Fibroblast of the conjunctiva (primary cell): ENCODE measurements at places on chromosomes 7 and 10.

GRCh38 chr7:5773661-5774086 lies 7.8 kb downstream of the RNF216 start:
- DNase-seq: peak; percentile 67

DNA sequence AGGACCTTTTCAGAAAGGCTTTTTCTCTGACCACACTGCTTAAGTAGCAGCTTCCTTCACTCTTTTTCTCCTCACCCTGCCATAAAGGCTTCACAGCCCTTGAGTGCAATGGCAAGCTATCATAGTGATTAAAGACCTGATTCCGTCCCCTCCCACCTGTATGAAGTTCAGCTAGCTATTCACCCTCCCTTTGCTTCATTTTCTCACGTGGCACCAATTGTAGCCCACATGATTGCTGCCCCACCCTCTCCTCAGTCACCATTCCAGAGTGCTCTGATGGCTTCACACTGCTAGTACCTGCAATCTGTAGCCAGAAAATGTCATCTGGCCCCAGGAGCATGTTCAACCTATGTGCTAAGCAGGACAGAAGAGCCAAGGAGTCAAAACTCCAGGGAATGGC lies 523.8 kb downstream of the GRM8 start:
- DNase-seq: no peak

DNA sequence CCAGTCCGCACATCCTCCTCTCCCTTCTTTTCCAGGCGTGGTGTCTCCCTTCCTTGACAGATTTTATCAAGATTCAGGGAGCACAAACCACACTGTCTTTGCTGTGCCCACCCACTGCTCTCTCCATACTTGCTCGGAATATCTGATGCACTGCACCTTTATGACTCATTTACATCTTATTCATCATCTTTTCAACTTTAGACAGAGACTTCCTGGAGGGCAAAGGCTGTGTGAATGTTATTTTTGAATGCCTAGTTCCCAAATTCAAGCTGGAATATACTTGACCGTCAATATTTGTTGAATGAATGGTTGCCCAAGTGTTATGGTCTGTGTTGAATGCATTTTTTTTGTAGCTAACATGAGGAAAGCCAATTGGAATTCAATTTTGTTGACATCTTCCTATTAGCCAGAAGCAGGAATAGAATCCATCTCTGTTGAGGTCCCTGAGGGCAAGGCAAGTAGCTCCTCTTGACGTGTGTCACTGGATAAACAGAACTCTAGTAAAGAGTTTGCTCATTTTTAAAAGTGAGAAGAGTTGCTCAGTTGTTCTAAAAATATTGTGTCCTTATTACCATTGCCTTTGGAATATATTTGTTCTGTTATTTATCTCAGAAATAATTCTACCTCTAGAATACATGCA lies 95.0 kb downstream of the KLF6 start:
- no peak for DNase-seq

GRCh38 chr10:32031920-32032319 lies 24.3 kb downstream of the KIF5B start:
- no peak for DNase-seq

DNA sequence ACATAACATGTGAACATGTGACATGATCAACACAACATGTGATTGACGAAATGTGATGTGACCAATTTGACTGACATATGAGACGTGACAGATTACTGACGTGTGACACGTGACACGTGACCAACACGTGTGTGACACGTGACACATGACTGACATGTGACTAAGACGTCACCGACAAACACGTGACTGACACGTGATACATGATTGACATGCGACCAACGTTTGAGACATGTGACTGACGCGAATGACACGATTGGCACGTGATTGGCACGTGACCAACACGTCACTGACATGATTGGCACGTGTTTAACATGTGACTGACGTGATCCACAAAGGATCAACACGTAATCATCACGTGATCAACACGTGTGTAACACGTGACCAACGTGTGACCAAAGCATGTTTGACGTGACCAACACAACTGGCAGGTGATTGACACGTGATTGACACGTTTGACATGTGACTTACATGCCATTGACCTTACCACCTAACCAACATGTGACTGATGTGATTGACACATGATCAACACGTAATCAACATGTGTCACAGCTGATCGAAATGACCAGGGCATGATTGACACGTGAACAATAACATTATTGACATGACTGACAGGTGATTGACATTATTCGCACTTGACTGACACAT lies 23.7 kb downstream of the CRPPA start:
- no peak for DNase-seq

- DNase-seq: no peak
These were observed 169.4 kb downstream of the KIAA1217 start for GRCh38 chr10:24378126-24378920.

DNA sequence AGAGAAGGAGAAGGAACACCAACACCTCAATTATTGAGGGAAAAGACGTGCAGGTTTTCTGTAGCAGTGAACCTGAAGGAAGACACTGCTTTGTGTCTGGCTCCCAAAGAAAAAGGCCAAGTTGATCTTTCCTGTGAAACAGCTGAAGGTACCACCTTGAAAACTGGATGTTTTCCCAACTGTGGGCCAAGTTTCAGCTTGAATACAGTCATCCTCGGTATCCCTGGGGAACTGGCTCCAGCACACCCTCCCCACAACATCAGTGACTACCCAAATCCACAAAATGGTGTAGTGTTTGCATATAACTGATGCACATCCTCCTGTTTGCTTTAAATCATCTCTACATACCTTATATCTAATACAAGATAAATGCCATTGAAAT lies 297.0 kb upstream of the PITRM1 start:
- no peak for DNase-seq

- no peak for DNase-seq
These were observed 9.5 kb upstream of the RAMP3 start for GRCh38 chr7:45147858-45148652.

DNA sequence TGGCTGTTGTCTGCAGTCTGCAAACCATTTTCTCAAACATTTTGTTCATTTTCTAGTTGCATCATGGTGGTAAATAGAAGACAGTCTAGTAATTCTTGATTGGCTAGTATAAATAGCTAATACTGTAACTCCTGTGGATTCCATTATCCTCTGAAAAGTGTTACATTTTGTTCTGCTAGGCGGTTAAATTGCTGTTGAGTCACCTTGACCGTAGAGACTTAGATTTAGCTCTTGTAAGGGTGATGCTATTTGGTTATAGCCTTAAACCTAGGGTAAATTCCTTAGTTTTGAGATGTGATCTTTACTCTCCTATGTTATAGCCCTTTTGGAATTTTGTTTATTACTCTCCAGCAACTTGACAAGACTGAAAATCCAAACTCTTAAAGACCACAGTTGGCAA lies 58.8 kb downstream of the SHOC2 start:
- no peak for DNase-seq

GRCh38 chr10:128808921-128809440 lies 658.1 kb upstream of the MGMT start:
- no peak for DNase-seq
